H1 (cell line): ENCODE measurements at places on chromosomes 11 and 22. TPM values are rescaled to one million over a fixed set of nuclear protein-coding genes. Genes with fewer than 3 reads are reported as not detected.

Gene TMEM121B
- 6.7 and 6.9 TPM in 2 replicates for total RNA-seq

Gene YPEL4
- 0.13 TPM in 1 of 2 replicates, not detected in the other for total RNA-seq

Gene PVALB
- total RNA-seq: 1.7 and 3.2 TPM in 2 replicates

Gene CYTH4
- not detected in 2 replicates for total RNA-seq

DNA sequence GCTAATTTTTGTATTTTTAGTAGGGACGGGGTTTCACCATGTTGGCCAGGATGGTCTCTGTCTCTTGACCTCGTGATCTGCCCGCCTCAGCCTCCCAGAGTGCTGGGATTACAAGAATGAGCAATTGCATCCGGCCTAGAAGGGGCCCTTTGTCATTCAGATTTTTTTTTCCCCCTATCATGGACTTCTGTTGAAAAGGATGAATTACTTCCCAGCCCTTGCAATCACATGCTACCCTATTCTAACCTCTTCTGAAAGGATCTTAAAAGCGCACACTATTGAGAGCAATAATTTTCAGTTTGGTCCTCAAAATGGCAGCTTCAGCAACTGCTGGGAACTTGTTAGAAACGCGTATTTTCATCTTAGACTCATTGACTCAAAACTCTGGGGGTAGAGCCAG is 575.6 kb upstream of the KIRREL3 start:
- no peak for DNase-seq
- H3K27ac ChIP-seq: no peak overlapping the region
- no peaks in the 10 kb centered on the region for H3K27me3 ChIP-seq
- H3K4me1 ChIP-seq: no peaks in the 10 kb centered on the region; the same call in 1 of the 2 replicates

DNA sequence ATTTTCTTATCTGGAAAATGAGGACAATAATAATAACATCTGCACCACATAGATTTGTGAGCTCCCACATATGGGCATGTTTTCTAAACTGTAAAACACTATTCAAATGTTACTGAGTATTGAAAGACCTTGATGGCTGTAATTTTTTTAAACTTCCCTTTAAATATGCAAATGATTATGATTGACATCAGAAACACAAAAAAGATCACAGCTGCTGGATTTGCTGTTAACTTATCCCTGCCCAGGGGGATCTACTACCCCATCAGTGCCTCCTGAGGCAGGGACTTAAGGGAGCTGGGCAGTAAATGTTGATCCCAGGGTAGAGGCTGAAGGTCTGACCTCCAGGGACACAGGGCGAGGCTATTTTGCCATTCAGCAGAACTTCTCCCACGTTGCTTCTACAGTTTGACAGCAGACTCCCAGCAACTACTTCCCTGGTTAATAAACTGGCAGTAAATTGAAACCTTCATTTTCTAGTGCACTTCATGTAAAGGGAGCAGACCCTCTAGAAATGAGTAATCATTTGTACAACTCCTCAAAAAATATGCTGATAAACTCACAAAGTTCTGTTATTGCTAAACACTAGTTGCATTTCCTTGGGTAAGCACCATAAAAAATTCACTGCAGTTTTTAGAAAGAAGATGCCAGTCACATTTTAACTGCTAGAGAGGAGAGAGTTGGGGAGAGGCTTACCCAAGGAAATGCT is 20.3 kb downstream of the TMPRSS5 start:
- H3K36me3 ChIP-seq: no peaks in the 10 kb centered on the region
- no peak for DNase-seq
- no peak overlapping the region for H3K4me3 ChIP-seq
- no peak overlapping the region for H3K27ac ChIP-seq

GRCh38 chr11:94796863-94797262 is 28.7 kb downstream of the AMOTL1 start:
- no peaks in the 10 kb centered on the region for H3K4me1 ChIP-seq
- DNase-seq: no peak
- no peaks in the 10 kb centered on the region for H3K36me3 ChIP-seq
- no peaks in the 10 kb centered on the region for H3K27me3 ChIP-seq

DNA sequence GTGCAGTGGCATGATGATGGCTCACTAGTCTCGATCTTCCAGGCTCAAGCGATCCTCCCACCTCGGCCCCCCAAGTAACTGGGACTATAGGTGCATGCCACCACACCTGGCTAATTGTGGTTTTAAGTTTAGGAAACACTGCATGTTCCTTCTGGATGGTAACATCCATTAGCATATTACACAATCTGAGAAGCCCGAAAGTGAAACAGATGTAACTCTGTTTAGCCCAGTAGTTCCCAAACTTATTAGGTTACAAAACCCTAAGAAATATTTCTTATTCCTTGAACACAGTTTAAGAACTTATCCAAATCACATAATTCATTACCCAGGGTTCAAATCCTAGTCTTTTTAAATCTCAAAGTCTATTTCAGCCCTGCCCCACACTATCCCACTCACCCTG is 28.3 kb downstream of the POLDIP3 start:
- no peaks in the 10 kb centered on the region for H3K4me1 ChIP-seq
- H3K27ac ChIP-seq: no peak overlapping the region
- no peaks in the 10 kb centered on the region for H3K27me3 ChIP-seq
- DNase-seq: no peak

- H3K4me1 ChIP-seq: peaks cover 4% of the 10 kb centered on the region; the same call in 1 of the 2 replicates
- no peak overlapping the region for H3K27ac ChIP-seq
- no peaks in the 10 kb centered on the region for H3K36me3 ChIP-seq
- H3K27me3 ChIP-seq: peaks cover 1% of the 10 kb centered on the region
These were observed 598.6 kb downstream of the OPCML start for GRCh38 chr11:132933703-132934102.

- H3K27ac ChIP-seq: peak overlapping the region; percentile 91
- DNase-seq: peak; percentile 80
- peaks cover 25% of the 10 kb centered on the region for H3K36me3 ChIP-seq
- H3K4me1 ChIP-seq: peaks cover 5% of the 10 kb centered on the region; the same call in 1 of the 2 replicates
- H3K27me3 ChIP-seq: no peaks in the 10 kb centered on the region
These were observed 841 bp upstream of the EIF4G2 start for GRCh38 chr11:10809373-10810160.

- H3K4me3 ChIP-seq: no peak overlapping the region
- H3K4me1 ChIP-seq: peaks cover 3% of the 10 kb centered on the region; the same call in 1 of the 2 replicates
- no peak overlapping the region for H3K27ac ChIP-seq
- no peak for DNase-seq
- H3K36me3 ChIP-seq: no peaks in the 10 kb centered on the region
These were observed 41.3 kb downstream of the RTN4R start for GRCh38 chr22:20226760-20227350.

- no peak for DNase-seq
- no peak overlapping the region for H3K27ac ChIP-seq
These were observed 44.6 kb upstream of the LIN7C start for GRCh38 chr11:27551127-27551526.

GRCh38 chr11:54558919-54559318 is 44.9 kb downstream of the OR4C46 start:
- no peak overlapping the region for H3K4me3 ChIP-seq
- H3K4me1 ChIP-seq: no peaks in the 10 kb centered on the region
- H3K27ac ChIP-seq: no peak overlapping the region
- DNase-seq: no peak
- no peaks in the 10 kb centered on the region for H3K36me3 ChIP-seq

DNA sequence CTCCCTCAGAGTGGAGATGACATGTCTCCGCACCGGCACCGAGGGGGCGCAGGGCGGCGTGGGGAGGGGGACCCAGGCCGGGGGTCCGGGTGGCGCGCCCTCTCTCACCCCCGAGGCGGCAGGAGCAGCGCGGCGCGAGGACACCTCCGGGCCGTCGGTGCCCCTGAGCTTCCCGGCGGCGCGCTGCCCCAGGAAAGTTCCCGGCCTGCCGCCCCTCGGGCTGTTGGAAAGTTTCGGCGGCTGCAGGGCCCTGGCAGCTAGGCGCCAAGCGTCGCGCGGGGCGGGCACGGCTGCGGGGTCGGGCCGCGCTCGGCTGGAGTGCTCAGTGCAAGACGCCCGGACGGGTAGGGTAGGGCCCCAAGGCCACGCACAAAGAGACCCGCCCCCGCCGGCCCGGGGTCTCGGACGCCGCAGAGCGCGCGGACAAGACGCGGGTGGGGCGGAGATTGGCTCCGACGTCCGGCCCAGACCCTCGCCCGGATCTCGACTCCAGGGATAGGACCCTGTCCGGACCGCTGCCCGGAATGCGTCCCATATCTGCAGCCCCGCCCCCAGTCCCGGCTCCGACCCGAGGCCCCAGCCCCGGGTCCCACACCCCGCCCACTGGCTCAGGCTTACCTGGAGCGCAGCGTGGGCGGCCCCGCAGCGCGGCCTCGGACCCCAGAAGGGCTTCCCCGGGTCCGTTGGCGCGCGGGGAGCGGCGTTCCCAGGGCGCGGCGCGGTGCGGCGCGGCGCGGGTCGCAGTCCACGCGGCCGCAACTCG is 471 bp downstream of the ARVCF start:
- peak; percentile 82 for DNase-seq
- no peak overlapping the region for H3K27ac ChIP-seq
- H3K27me3 ChIP-seq: peaks cover 45% of the 10 kb centered on the region
- no peaks in the 10 kb centered on the region for H3K36me3 ChIP-seq
- peak overlapping the region; percentile 52 for H3K4me3 ChIP-seq
- peaks cover 7% of the 10 kb centered on the region for H3K4me1 ChIP-seq

- no peak for DNase-seq
- no peak overlapping the region for H3K27ac ChIP-seq
- H3K4me1 ChIP-seq: no peaks in the 10 kb centered on the region
- no peaks in the 10 kb centered on the region for H3K36me3 ChIP-seq
These were observed 54.3 kb downstream of the LARGE1 start for GRCh38 chr22:33865996-33866395.
